Caudate nucleus (tissue), 63 donors: ENCODE measurements at places on chromosomes 7 and 10.

DNA sequence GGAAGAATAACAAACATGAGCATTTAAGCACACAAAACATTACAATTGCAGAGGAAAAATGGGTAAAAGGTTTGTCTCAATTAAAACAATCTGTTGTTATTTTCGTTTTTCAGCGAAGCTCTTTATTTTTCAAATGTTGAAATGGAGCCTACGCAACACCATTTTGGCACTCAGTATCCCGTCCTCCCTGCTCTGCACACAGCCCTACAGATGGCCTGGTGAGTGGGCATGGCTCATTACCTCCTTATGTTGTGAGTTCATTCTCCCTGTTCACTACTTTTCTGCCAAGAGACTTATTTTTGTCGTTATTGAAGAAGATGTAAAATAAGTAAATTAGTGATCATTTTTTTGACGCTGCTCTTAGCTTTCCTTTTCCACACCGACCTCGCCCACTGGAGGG, 167.8 kb upstream of the CXCL12 start:
- DNase-seq, result no peak

GRCh38 chr7:88480271-88480670, 173.6 kb upstream of the STEAP4 start:
- DNase-seq, result no peak

- no peak for DNase-seq
These were observed 437.1 kb downstream of the HTR7 start for GRCh38 chr10:90420637-90421318.

DNA sequence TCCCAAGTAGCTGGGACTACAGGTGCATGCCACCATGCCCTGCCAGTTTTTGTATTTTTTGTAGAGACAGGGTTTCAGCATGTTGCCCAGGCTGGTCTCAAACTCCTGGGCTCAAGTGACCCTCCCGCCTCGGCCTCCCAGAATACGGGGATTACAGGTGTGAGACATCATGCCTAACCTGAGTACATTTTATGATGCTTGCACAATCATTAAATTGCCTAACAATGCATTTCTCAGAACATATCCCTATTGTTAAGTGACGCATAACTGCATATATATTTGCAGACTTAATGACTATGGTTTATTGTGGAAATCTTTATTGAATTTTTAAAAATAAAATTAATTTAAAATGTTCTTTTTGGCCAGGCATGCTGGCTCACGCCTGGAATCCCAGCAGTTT, 30.7 kb downstream of the INA start:
- DNase-seq, result no peak

DNA sequence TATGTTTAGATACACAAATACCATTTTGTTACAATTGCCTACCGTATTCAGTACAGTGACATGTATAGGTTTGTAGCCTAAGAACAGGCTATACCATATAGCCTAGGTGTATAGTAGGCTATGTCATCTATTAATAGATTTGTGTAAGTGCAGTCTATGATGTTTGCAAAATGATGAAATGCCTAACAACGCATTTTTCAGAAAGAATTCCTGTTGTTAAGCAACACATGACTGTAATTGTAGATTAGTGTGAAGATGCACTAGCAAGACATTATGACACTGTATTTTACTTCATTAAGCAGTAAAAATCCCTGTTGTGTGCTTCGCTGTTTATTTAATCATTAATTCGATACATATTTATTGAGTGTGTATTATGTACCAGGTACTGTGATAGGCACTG, 446.0 kb downstream of the SUGCT start:
- DNase-seq, result no peak

DNA sequence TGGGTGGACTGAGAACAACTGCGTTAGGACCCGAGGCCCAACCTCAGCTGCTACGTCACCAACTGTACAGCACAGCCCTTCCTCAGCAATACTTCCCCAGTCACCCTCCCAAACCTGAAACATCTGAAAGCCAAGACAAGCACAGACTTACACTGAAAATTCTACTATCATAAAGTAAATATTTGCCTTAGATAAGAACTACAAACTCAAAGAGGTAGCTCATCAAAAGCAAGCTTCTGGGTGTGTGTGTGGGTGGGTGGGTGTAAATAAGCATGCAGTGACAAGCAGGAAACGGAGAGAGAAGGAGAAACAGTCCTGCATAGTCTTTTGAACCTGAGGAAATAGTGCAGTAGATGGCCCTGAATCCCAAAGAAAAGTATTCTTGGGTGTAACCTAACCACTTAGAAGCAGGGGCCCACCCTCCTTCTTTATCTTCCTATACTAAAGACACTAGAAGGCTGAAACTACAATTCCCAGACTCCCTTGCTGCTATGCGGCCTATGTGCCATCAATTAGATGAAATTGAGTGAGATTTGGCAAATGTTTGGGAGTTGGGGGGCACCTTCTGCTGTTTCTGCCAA, 18.7 kb downstream of the SLC25A13 start:
- DNase-seq, result no peak

GRCh38 chr10:6346631-6347030, 143.9 kb downstream of the PFKFB3 start:
- DNase-seq, result no peak

DNA sequence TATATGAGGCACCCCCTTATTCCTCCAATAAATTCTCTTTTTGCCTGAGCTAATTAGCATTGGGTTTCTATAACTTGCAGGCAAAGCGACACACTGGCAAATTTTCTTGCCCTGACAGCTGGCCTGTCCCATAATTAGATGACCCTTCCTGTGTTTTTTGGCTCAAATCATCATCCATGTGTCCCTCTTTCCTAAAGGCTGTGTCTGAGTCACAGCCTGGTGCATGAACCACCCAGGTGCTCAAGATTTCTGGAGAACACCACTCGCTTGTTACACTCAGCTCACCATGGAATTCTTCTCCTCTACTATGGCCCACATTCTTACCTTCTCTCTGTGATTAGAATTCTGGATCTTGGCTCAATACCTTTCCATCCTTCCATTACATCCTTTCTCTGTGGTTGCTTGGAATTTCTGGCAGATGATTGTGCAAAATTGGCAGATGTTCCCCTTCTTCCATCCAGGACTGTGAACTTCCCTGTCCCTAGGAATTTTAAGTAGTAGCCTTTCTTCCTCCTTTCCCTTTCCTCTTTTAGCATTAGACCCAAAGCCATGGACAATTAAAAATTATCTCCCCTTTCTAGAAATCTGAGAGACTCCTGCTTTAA, 116.0 kb upstream of the ANKRD1 start:
- no peak for DNase-seq

DNA sequence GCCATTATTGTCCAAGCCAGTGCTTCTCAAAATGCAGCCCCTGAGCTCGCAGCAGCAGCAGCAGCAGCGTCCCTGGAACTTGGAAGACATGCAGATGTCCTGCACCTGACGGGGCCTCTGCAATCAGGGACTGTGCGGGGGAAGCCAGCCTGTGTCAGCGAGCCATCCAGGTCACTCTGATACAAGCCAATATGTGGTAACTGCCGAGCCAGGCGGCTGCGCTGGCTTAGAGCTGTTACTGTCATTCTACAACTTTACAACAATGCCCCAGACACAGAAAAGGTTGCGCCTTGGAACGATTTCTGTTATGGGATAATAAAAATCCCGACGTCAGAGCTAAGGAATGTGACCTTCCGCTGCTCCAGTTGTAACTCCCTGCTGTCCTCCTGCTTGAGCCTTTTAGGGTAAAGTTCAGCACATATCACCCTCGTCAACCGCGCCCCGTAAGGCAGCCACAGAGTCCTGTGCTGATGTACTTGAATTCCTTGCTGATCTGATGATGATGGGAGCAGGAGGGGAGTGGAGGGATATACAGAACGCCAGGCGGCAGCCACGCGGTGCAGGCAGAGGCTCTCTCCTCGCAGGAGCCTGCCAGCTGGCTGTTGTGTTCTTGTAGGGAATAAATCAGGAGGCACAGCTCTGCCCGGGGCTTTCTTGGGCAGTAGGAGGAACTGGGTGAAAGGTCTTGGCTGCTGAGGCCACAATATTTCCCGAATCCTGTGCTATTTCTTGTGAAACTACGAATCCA, 20.0 kb upstream of the CRYGN start:
- DNase-seq, result no peak

DNA sequence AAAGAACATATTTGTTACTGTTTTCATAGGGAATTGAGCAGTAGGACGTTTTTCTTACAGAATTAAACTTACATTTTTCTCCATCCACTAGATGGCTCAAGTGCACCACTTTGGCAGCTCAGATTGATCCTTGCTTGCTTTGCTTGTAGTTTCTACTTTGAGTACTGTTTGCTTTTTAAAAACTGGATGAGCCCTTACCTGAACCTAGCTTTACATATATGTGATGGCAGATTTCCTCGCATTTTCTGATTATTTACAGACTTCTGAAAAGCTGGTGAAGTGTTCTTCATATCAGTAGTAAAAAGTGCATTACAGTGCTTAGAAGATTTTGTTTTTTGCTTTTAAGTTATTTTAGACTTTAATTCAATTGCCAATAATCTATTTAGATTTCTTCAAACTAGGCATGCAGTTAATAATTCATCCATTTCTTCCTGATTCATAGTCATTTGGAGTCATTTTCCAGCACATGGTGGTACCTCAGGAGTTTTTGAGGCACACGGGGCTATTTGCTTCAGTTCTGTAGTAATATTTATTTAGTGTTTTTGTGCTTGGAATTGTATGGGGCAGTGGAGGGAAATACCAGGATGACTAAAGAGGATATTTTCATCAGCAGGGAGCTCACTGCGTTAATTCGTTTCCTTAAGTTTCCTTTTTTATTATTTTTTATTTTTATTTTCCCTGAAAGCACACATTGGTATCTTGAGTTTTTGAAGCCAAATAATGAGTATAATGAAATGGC, 57.3 kb downstream of the MAPK8 start:
- no peak for DNase-seq

DNA sequence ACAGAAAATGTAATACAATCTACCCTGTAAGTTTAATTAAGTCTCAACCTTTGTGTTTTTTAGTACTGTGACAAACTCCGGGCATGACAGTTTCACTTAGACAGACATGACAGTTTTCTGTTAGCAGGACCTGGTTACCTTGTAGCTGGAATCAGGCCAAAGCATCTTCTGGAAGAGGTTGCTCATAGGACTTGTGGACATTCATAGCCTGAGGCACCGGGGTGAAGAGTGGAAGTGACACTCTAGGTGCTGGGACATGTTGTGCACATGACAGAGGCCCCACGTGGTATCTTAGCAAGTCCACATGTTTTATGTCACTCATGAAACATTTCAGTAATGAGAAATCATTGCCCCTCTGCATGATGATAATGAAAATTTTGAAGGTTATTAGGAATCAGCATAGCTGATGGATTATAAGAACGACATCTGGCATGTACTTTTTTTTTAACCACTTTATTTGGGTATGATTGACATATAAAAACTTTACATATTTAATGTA, 441.4 kb downstream of the CNTNAP2 start:
- no peak for DNase-seq
